ENCODE measurements at places on chromosomes 2 and 18.

DNA sequence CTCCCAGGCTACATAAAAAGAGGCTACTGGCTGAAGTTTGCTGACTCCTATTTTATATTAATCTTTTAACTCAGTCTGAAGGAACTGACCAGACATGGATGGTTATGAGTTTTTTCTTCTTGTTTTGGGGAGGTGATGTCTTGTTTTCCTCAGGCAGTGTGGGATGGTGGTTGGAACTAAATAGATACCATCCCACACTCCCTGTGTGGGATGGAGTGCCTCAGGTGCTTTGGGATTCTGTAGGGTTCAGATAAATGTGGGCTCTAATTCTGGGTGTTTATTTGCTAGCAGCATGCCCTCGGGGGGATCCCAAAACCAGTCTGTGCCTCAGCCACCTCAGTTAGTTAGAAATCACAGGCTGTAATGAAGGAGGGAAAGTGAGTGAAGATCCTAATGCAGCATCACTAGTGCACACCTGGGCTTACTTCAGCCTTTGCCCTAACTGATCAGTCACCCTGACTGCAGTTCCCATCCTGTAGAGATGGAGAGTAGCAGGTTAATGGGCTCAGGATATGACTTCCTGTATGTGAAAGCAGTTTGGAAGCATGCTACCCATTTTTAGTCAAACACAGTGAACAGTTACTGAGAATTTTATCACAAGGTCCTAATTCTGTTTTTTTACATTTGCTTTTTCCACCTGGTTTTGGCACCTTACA is 132.2 kb downstream of the SPTBN1 start:
- no peak for DNase-seq

- DNase-seq, result no peak
Observed at GRCh38 chr18:23450022-23450421, 3.1 kb upstream of the RIOK3 start.

- DNase-seq, result no peak
Observed at GRCh38 chr2:219045937-219046550, 4.7 kb upstream of the CFAP65 start.

DNA sequence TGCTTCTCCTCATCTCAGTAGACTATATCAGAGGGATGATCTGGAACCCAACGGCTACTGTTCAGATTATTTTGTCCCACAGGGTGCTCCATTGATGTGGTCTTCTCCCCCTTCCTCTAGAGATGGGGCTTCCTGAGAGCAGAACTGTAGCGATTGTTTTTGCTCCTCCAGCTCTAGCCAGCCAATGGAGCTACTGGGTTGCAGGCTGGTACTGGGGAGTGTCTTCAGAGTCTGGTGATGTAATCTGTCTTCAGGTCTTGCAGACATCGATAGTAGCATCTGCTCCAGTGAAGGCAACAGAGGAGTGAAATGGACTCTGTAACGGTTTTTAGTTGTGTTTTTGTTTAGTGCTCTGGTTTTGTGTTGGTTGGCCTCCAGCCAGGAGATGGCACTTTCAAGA is 621.9 kb downstream of the RNF144A start:
- DNase-seq, result no peak

DNA sequence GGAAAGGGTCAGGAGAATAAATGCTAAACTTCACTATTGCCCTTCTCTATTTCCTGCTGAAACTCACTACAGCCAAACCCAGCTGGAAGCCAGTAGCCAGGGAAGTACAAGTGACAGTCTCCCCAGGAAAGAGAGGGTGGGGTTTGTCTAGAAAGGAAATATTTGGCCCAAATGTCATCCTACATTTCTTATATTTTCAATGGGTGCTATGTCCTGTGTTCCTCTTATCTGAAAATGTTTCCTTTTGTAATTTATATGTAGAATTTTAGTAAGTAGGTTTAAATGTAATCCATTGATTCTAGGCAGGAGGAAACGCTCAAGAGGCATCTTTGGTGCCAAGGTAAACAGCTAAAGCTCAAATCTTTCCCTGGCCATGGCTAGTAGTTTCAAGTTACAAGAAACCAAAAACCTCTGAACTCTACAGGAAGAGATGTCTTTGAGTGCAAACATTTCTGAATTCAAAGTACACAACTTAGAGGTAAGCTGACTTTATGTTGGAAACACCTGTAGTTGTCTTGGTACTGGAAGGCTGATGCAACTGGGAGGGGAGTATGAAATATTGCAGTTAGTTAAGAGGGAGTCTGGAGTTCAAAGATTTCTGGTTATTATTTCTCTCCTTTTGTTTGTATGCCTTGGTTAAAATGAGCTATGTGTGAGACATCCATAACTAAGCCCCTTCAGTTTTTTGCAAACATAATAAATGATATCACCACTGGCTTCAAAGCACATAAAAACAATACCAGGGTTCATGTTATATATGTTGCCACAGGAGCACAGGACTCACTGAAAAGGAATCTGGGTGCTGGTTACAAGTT is 356.1 kb upstream of the ZC3H15 start:
- DNase-seq, result no peak

GRCh38 chr18:52288403-52289004 is 51.5 kb upstream of the DCC start:
- peak; percentile 0 for DNase-seq

GRCh38 chr2:37886745-37887144 is 38.3 kb upstream of the RMDN2 start:
- DNase-seq, result no peak

DNA sequence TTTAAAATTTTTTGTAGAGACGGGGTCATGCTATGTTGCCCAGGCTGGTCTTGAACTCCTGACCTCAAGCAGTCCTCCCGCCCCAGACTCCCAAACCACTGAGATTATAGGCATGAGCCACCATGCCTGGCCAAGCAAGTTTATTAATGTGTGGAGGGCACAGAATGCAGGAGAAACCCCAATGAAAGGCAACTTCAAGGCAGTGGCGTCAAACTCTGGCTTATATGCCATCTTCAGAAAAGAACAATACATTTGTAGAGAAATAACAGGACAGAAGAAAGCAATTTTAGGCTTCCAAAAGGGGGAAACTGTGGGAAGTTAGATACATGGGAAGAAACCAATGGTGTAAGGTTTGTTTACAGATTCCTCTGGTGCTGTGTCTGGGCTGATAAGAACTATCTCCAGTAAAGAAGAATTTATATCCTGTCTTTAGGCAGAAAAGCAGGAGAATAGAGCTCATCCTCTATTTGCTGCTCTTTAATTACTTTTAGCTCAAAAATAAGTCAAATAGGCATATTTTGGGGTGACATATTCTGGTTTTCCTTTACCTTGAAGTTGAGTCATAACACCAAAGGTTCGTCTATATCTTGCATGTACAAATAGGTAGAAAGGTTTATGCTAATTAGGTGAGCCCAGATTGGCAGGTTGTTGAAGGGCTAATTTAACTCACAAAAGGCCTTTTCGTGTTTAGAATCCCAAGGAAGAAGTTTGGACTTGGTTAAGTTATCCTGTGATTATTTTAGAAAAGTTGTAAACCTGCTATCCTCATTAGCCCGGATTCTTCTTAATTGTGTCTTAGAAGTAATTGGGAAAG is 26.0 kb upstream of the TMEM214 start:
- no peak for DNase-seq

DNA sequence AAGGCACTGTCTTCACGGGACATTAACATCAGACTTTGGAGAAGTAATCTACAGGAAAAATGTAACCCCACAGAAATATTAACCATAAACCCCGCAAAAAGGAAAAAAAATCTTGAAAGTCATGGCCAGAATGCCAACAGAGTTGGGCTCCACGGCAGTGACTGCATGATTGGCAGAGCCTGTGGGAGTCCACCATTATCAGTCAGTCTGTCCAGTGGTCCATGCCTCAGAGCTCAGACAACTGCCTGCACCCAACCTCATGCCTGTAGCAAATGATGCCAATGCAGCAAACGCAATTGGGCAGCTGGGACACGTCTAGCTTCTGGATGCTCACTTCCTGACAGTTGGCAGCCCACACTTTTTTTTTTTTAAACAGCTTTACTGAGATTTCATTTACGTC is 5.1 kb upstream of the PPIG start:
- no peak for DNase-seq

DNA sequence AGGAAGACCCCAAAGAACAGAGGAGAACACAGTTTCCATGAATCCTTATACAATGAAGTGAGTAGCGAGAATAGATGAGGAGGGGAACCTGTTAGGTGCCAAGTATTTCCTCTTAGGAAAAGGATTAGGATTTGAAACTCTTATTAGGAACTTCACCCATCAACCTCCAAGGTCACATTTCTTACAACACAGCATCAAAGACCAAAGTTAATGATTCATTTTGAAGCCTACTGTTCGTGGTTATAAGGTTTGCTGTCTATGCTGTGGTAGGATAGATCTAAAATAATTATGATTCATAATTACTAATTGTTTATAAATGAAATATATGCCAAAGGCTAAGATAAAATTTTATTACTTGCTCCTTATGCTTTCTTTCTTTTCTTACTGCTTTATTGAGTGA is 6.1 kb downstream of the CFAP221 start:
- no peak for DNase-seq

DNA sequence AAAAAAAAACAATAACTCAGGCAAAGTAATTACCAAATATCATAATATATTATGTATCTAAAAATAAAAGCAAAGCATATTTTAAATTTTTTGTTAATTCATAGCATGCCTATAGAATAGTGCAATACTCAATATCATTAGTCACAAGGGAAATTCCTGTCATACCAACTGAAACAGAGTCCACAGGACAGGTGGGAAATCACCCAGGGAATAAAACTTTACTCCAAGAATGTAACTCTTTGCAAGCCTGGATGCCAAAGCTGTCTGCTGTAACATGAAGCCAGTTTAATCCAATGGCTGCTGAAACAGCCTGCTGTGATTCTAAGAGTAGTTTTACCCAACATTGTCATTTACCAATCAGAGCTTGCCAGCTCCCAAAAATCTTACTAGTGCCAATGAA is 40.0 kb upstream of the SULT1C3 start:
- DNase-seq, result no peak

DNA sequence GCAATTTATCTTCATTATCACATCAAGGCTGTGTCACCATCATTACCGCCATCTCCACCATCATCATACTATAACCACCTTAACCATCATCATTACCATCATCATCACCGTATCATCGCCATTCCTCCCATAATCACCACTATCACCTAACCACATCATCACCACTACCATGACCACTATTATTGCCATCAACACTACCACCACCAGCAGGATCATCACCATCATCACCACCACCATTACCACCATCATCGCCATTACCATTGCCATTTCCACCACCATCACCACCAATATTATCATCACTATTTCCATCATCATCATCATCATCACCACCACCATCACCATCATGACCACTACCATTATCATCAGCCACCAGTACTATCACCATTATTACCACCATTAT is 314.4 kb downstream of the CYP26B1 start:
- no peak for DNase-seq

GRCh38 chr2:19122220-19122619 is 236.2 kb downstream of the OSR1 start:
- no peak for DNase-seq

DNA sequence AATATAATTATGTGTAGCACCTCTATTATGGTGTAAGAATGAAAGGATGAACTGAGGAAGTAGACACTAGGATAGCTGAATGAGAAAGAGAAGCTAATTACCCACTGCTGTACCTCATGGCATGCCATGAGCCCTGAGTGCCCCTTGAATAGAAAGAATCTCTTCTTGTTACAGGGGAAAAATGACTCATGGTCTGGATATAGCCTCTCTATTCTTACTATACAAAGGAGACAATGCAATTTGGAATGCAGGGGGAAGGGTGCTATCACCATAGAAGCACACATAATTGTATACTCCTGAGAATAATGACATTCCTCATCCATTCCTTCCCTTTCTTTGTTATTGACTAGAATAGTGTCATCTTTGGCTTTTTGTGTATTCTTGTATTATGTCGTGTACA is 385.2 kb downstream of the CDH7 start:
- DNase-seq, result no peak

GRCh38 chr2:160388464-160389263 is 104.9 kb downstream of the RBMS1 start:
- DNase-seq, result no peak

GRCh38 chr2:76895469-76895868 is 626.7 kb downstream of the LRRTM4 start:
- no peak for DNase-seq

DNA sequence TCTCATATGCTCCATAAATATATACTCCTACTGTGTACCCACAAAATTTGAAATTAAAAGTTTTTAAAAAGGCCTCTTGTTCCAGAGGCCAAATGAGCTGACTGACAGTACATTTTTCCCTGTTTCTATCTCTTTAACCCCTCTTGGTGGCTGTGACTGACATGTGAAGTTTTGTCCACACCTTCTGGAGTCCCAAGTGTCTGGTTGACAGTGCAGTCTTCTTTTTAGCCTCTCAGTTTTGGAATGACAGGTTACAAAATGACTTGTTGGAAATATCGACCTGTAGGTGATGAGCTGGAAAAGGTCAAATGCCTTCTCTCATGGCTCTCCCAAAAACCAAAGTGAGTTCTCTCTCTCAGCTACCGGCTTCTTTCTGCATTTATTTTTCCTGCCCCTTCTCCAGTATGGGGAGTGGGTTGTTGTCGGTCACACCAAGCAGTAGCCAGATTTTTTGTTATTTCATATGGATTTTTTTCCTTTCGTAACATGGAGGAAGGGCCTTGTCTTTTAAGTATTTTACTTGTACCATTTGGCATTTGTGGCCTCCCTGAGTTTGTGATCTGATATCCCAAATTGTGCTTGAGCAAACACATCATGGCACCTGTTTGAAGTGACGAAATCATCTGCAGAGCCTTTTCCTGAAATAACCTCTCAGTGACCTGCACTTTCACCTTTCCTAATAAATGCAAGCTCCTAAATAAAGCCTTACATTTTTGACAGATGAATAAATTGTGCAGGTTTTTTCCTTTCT is 143.9 kb downstream of the ESCO1 start:
- DNase-seq, result no peak

DNA sequence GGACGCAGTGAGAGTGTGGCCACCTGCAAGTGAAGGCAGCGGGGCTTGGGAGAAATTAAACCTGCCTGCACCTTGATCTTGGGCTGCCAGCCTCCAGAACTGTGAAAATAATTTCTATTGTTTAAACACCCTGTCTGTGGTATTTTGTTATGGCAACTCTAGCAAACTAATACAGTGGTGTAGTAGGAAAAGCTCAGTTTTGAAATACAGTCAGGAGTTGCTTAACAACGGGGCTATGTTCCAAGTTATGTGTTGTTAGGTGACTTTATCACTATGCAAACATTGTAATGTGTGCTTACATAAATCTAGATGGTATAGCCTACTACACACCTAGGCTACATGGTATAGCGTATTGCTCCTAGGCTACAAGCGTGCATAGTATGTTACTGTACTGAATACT is 93.4 kb upstream of the FN1 start:
- DNase-seq, result no peak
